ENCODE measurements at places on chromosomes 16 and 17.

- DNase-seq, result no peak
Observed at GRCh38 chr17:11643851-11644250, 45.6 kb downstream of the DNAH9 start.

- no peak for DNase-seq
Observed at GRCh38 chr17:12342609-12343435, 322.1 kb downstream of the MAP2K4 start.

DNA sequence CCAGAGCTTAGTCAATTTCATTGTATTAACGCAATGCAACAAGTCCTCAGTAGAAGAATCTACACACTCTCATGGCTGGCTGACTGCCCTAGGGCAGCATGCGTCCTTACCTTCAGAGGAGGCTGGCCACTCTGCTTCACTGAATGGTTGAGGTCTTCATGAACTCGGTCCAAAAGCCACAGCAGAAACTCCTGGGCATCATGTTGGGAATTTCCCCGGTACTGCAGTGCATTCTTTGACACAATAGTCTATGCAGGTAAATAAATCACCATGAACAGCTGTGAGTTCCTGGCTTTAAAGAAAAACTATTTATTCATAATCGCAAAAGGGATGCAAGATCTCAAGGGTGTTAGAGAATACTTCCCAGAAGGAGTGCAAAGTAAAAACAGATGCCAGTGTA is 41.3 kb downstream of the USP31 start:
- no peak for DNase-seq

DNA sequence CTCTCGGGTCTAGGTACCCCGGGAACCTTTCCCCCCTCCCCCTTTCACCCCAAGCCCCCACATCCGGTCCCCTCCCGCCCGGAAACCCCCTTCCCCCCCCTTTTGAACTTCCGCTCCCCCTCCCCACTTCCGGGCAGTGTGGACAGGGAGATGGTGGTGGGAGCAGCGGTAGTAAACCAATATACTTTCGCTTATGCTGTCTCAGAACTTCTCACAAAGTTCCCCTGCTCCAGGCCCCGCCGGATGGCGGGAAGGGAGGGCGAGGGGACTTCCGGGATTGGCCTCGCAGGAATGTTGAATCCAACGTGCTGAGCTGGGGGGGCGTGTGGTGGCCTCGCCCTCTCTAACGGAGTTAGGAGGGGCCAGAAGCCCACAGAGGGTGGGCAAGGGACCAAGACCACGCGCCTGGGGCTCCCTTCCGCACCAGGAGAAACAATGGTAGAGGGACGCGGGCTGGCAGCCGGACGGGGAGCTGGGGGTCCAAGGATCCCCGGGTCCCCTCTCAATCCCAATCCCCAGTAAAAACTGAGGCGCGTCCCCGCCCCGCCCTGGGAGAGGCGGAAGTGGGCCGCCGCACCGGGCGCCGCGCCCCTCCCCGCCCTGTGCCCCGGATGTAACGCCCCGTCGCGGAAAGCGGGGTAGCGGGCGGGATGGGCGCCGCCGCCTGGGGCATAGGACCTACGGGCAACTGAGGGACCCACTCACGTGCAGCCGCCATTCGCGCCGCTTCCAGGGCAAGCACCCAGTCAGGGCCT is 742 bp downstream of the PFN1 start:
- no peak for DNase-seq

DNA sequence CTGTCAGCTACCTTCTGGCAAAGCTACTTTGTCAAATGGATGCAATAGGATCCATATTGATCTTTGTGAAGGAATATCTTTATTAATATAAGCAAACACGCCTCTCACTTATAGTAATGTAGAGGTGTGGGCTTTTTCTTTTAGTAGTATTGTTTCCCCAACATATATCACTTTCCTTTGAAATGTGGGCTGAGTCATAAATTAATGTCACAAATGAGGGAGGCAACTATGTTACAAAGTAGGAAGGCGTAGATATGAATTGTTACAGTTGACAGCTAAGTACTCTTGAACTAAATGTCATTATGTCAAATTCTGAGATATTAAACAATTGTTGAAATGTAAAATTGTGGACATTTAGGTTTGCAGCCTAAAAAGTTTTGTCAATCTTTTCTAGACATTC is 2.6 kb upstream of the PPM1E start:
- DNase-seq, result no peak

DNA sequence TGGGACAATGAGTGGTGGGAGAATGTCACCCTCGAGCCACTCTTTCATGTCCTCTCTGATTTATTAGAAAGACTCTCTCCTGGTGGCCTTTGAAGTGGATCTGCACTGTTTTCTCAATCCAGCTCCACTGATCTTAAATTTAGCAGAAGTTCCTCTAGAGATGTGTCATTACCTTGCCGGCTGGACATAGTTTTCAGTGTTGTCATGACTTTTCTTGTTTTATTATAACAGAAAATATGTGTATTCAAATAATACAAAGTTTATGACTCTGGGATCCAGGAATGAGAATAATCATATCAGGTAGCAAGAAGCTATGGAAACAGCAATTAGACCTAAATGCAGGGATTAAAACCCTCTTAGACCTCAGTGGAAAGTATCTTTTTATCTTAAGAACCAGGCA is 247.5 kb upstream of the ELAC2 start:
- no peak for DNase-seq

- DNase-seq, result no peak
Observed at GRCh38 chr16:79784007-79784406, 183.5 kb upstream of the MAF start.

GRCh38 chr16:85062323-85062722 is 34.7 kb downstream of the KIAA0513 start:
- no peak for DNase-seq

DNA sequence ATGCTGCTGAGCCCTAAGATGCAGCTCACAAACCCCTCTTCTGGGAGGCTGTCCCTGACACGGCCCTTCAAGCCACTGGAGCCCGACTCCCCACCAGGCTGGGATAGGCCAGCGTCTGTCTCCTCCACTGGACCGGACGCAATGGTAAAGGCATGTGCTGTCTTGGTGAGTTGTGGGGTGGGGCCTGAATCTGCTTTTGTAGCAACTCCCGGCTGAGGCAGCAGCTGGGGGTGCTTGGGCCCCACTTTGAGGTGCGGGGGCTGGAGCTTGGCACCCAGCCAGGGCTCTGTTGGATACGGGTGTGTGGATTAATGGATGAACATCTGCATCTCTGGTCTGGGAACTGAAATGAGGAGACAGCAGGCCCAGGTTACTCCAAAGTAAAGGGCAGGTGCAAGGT is 3.5 kb upstream of the NLRC3 start:
- DNase-seq, result no peak

GRCh38 chr17:59791603-59792457 is 84.4 kb downstream of the VMP1 start:
- DNase-seq, result no peak

DNA sequence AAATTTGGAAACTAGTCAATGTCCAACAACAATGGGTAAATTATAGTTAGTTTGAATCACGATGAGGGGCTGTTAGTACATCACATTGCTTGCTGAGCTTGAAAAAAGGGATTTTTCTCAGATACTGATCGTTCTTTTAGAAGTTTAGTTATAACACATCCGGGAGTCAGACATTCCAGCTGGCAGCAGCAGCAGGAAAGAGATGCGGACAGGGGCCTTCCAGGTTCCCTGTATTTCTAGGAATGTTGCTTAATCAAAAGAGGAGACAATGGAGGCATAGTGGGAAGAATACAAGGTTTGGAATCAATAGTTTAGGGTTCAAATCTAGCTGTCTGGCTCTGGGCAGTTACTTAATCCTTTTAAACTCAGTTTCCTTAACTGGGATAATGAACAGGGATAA is 27.8 kb downstream of the CDK5R1 start:
- no peak for DNase-seq

DNA sequence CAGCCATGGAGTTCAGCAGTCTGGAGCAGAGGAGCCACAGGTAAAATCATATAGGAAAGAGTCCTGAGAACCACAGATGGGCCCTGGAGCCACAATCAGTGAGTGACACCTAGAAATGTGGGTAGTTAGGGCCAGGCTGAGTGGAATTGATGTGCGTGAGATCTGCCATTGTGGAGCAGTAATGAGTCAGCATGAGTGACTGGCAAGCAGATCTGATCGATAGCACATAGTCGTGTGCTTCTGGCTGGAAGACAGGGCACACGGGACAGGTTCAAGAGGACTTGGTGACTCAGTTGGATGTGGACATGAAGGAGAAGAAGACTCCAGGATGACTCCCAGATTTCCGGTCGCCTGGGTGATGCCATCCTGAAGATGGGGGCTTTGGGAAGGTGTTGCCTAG is 12.3 kb downstream of the ADORA2B start:
- no peak for DNase-seq

- DNase-seq, result no peak
Observed at GRCh38 chr17:42573095-42573494, 4.4 kb downstream of the PSMC3IP start.

- DNase-seq, result peak; percentile 24
Observed at GRCh38 chr17:81291662-81292061, 3.4 kb downstream of the SLC38A10 start.

DNA sequence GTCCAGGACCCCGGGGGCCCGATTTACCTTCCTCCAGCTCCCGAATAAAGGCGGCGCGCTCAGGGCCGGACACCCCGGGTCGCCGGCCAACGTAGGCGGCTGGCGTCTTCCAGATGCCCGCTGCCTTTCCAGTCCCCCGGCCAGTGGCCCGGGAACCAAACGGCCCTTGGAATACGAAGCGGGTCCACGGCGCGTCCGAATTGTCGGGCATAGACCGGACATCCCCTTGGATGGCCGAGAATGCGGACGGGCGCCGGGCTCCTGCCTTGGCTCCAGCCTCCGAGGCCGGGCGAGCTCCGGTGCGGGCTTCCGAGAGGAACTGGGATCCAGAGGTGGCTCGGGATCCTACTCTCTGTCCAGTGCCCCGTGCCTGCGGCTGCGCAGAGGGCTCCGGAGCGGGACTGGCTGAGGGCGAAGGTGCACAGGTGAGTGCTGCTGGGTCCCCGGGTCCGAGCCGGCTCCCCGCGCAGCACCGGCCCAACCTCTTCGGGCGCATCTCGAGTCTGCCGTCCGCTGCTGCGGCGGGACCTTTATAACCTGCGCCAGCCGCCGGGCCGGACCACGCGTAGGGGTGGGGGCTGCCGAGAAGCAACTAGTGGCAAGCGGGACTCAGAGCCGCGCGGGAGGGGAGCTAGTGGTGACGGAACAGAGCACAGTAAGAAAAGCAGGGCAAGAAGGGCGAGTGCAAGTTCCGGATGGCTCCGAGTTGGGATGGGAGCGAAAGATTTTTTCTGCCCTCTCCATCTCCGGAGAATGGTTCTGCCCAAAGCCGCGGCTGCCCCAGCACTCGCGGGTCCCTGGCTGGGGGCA is at the start of gene HAP1:
Gene HAP1 (minus strand): TSS at position 505 of the 810 bp plus-strand sequence. CDS start 9 bp downstream, at position 496.
- DNase-seq, result no peak

Data from anterior cingulate cortex (tissue), 58 donors.